ENCODE measurements at places on chromosomes 3 and 15.

DNA sequence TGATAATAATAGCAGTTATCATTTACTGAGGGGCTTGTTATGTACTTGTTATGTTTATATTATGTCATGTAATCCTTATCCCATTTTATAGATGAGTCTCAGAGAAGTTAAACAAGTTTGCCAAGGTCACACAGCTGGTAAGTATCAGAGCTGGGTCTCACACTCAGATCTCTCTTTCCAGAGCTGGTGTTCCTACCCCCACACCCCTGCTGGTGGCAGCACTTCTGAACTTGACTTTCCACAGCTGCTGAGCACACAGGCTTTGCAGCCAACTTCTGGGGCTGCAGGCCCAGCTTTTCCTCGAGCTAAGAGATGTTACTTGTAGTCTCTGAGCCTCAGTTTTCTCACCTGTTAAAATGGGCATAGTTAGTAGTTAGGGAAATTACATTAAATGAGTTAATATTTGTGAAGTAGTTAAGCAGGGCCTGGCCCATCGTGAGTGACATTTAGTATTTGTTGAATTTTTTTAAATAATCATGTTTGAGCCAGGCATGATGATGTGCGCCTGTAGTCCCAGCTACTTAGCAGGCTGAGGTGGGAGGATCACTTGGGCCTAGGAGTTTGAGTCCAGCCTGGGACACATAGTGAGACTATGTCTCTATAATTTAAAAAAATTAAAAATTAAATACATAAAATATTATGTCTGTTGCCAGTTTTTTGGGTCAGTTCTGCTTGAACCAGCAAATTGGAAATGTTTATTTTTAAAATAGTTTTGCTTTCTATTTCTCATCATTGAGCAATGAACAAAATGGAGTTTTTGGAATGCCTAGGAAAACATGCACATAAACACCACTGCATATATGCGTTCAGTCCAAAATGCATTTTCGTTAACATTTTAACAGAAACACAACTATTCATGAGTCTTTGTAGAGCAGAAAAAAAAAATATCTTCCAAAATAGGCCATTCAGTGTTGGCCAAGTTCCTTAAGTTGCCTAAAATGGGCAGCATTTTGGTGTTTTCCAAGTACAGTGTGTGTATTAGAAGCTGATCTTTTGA, 87.3 kb downstream of the SMAD6 start:
- DNase-seq = no peak

- no peak for DNase-seq
Measured at GRCh38 chr3:20083253-20083652, 43.0 kb downstream of the KAT2B start.

DNA sequence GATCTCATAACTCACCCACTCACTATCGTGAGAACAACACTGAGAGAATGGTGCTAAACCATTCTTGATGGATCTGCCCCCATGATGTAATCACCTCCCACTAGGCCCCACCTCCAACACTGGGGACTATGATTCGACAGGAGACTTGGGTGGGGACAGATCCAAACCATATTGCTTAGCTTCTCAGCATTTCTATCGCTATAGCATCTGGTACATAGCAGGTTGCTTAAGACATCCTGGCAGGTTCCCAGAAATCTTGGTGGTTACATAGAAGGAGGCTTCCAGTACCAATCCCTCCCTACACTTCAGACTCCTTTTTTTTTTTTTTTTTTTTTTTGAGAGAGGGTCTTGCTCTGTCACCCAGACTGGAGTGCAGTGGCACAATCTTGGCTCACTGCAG, 487.8 kb downstream of the EDEM1 start:
- no peak for DNase-seq

GRCh38 chr3:15223685-15224572, 17.9 kb downstream of the CAPN7 start:
- DNase-seq = no peak

DNA sequence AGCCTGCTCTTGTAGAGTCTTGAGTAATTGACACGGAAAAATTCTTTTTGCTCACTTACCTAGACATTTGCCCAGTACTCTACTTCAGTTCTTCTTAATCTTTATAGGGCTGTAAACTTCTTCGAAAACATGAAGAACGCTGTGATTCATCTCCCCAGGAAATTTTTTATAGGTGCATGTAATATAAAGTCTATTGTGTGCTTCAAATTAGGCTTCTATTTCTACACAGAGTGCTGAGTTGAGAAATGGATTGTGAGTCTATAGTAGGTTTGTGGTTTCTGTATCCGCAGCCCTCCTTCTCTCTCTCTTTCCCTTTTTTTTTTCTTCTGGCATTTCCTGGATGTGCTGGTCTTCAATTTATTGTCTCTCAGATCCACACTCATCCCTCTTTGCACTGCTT, 183.3 kb upstream of the DCBLD2 start:
- no peak for DNase-seq

GRCh38 chr15:50358845-50359244, 3.8 kb upstream of the GABPB1 start:
- DNase-seq = no peak

DNA sequence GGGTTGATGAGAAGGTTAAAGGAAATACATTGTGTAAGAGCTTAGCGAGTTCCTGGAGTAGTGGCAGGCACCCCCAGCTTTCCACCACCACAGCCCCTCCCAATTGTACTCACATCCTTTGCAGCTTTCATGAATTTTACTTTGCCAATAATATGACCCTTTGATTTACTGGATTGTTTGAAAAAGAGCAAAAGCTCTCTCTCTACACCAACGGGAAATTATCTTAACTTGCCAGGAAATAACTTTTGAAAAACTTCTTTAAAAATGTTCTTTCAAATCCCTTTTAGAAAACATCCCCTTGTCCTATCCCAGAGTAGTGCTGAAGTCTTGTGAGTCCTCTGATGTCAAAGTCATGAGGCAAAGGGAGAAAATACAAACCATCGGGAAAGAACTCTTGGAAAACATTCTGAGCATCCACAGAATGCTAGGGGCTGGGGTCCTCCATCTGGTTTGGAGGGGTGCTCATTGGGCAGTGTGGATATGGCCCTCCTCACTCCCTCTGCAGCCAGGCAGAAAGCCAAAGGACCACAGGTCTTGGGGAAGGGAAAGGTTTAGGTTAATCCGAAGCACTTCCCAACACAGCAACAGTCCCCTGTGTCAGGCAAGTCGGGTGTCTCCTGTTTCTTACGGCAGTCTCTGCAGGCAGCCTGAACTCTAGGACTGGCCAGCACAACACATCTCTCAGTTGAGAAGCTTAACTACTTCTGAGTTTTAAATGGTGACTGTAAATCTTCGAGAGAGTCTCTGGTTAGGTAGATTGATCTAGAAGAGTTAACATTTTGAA, 36.5 kb downstream of the BOC start:
- no peak for DNase-seq

DNA sequence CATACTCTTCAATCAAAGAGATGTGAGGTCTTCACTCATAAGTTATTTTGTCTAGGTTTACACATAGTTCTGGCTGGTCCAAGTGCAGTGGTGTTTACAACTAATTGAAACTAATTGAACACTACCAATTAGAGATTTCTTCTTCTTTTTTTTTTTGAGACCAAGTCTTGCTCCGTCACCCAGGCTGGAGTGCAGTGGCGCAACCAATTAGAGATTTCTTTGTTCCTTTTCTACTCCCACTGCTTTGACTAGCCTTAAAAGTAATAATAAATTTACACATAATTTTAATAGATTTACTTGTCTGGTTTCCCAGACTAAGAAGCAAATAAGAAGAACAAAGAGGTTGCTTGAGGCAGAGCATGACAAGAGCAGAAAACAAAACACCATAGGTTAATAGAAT, 6.7 kb upstream of the DENND6A start:
- DNase-seq = no peak

DNA sequence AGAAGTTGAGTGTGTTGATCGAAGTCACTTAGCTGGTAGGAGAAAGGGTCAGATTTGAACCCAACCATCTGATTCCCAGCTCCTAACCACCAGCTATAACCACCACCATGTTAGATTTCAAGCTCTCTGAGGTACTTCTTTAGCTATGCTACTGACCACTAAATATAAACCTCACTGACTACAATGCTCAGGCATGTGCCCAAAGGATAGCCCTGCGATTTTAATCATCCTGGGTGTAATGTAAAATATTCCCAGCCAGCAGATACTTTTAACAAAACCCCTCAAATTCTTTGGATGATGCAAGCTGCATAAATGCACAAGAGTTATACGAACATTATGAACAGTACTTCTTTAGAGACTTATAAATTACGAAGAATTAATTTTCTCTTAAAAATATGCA, 115.2 kb upstream of the TSC22D2 start:
- no peak for DNase-seq

DNA sequence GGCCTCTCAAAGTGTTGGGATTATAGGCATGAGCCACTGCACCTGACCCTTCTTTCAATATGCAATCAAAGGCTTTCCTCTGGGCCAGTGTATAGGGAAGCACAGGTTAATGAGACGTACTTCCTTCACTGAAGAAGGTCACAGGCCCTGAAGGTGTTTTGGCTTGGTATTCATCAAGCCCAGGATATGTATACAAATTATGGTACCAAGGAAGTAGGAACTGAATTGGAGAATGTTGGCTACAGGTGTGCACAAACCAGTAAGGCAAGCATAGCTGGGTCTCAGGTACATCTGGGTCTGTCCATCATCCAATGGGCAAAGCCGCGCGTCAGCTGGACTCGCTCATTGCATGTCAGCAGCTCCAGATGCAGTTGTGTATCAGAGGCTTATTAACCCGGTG, 237.9 kb downstream of the ADAMTS17 start:
- no peak for DNase-seq

- no peak for DNase-seq
Measured at GRCh38 chr3:5799398-5799797, 611.9 kb downstream of the EDEM1 start.

DNA sequence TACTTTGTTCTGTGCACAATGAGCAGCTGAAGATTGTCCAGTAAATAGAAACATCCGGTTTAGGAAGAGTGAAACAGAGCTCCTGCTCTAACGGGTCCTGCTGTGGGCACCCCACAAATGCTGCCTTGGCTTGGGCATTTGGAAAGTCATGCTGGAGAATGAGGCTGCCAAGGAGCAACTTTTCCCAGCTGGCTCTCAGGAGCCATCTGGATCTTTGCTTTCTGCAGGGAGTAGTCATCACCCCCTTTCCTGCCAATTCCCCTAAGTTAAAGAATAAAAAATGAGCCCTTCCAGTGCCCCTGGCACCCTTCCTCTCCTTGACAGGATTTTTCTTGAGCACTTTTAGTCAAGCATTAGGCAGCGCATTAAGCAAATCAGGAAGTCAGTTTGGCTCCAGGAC, 90.0 kb downstream of the FAM43A start:
- no peak for DNase-seq

- DNase-seq = no peak
Measured at GRCh38 chr15:40053079-40053830, 14.3 kb upstream of the SRP14 start.

DNA sequence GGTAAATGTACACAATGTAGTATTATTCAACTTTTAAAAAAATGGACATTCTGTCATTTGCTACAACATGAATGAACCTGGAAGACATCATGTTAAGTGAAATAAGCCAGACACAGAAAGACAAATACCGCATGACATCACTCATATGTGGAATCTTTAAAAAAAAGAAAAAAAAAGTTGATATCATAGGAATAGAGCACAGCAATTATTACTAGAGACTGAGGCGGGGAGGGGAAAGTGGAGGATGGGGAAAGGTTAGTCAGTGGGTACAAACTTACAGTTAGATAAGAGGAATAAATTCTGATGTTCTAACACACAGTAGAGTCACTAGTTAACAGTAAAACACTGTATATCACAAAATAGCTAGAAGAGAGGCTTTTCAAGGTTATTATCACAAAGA, 22.2 kb downstream of the RYK start:
- no peak for DNase-seq

- no peak for DNase-seq
Measured at GRCh38 chr15:48630245-48630644, 15.3 kb downstream of the FBN1 start.

DNA sequence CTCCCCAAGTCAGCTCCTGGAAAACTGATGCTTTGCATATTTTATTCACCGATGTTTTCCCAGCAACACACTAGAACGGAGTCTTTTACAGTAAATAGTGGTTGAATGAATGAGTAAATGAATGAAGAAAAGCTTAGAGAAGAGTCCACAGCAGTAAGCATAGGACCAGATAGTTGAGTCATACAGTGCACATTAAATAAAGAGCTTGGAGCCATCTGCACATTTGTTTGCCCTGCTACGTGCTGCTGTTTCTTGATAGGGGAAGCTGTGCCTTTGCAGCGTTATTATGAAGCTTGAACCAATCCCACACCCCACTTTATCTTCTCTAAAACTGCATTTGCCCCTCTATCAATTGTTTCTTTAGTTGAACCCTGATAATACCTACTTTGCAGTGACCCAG, 1.2 kb downstream of the FAM98B start:
- DNase-seq = no peak

GRCh38 chr3:14879211-14879874, 60.6 kb downstream of the FGD5 start:
- DNase-seq = no peak

- no peak for DNase-seq
Measured at GRCh38 chr3:72535772-72536171, 312.5 kb downstream of the SHQ1 start.

DNA sequence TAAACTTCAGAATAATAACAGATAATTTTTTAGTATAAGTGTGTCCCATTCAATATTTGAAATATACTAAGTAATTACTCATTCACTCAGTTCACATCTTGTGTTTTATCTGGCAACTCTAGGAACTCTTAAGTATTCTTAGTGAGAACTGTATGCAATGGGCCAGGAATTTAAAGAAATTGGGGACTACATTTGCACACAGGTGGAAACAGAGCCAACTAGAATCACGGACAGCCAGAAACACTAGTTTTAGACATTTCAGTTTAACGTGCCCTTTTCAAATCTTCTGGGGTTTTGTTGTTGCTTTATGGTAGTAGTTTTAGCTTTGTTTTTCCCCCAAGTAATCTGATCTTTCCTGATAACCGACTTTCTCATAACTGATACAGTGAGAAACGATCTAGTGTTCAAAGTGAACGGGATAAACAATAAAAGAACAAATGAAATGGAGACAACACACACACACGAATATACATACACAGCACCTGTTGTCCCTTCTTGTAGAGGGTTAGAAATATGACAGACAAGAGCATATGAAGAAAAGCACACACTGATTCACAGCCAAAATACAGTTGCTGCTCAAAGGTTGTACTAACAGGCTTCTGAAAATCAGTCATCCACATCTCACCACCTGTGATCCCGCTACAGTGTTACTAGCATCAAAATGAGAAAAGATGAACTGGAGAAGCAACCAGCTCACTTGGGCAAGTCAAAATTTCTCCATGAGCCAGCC, 167.0 kb downstream of the FMN1 start:
- DNase-seq = no peak

- no peak for DNase-seq
Measured at GRCh38 chr15:36608180-36608579, 28.8 kb downstream of the CDIN1 start.

- DNase-seq = peak; percentile 26
Measured at GRCh38 chr3:180036671-180037455, at the start of gene PEX5L. TSS of gene PEX5L (minus strand) at chr3:180036937. CDS start at chr3:180036599, 338 bp downstream.

GRCh38 chr15:34951993-34952392, 17.5 kb downstream of the AQR start:
- no peak for DNase-seq

GRCh38 chr3:145197051-145197820, 963.7 kb downstream of the PLOD2 start:
- no peak for DNase-seq

All from stimulated activated CD4-positive, alpha-beta T cell treated with anti-CD3 and anti-CD28 coated beads, TNF-alpha, amount 100 ng/mL, for 48 hours (primary cell).